ENCODE measurements at places on chromosomes 7 and 10.

DNA sequence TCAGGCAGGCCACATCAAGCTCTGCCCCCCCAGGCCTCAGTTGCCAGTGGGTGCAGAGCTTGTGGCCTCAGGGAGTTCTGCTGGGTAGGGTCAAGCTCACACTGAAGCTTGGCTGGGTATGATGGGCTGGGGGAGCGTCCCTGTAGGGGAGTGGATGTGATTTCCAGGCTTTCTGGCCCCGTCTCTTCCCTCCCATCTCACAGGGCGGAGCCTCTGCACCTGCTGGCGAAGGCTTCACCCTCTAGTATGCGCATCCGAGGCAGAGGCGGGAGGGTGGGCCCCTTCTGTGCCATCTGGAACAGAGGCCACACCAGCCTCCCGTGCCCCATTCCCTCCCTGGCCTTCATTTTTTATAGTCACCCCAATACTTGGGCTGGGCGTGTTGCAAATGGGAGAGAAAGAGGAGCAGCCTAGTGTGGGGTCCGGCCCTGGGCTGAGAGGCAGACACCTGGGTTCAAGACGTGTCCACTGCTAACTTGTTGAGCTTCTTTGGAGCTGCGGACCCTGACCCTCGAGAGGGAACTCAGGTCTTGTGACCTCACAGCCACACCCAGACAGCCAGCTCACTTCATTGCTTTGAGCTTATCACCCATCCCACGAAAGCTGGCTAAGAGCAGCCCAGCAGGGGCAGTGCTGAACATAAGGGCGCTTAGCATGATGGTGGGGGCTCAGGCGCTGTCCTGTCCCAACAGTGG is 2.3 kb downstream of the AQP1 start:
- DNase-seq = no peak

- DNase-seq = no peak
These were observed 1.1 kb upstream of the FEZF1 start for GRCh38 chr7:122305475-122306319.

DNA sequence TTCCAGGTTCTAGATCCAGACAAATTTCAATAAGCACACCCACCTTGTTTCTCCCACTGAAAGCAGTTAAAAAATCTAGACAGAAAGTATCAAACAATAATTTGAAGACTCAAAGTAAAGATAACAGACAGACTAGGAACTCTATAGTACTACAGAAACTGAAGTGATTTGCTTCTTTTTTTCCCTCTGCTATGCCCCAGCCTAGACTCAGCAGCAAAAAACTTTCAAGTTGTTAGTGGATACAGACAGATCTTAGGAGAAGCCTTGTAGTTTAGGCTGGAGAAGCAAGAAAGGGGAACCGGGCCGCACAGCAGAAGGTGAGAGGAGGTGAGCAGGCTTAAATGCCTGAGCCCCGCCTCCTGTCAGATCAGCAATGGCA is 65.1 kb downstream of the IGF2BP3 start:
- DNase-seq = no peak

GRCh38 chr10:971150-971542 is 17.1 kb upstream of the GTPBP4 start:
- DNase-seq = no peak

DNA sequence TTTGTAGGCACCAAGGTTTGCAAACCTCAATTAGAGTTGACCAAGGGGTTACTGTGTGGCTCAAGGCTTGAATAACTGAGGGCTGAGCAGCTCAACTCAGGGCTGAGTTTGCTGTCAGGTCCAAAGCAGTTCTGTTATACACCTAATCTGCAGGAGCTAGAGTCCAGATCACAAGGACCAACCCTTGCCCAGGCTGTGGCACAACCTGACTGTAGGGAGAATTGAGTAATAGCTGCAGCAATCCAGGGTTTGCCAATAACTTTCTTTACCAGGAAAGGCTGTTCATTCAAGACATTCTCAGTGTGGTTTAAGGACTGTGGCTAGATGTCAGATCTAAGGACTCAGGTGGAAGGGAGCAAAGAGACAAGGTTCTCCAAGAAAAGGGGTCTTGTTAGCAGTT is 115.6 kb upstream of the IMMP2L start:
- no peak for DNase-seq

- DNase-seq = no peak
These were observed 2.8 kb downstream of the TRIL start for GRCh38 chr7:28955356-28955717.

DNA sequence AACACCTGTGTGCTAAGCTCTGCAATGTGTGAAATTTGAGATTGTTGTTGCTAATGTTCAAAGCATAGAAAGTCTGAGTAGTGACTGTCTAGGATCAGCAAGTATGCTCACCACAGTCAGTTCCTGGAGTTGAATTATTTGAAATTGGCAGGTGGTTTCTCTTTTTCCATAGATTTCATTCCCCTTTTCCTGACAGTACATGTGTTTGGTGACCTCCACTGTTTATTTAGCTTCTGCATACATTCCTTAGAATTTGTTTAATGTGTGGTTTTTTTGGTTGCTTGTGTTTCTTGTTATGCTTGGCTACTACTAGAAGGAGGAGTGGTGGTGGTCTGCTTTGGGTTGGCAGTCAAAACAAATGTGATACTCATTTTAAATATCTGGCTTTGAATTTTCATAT is 52.3 kb downstream of the FOXP2 start:
- DNase-seq = no peak

DNA sequence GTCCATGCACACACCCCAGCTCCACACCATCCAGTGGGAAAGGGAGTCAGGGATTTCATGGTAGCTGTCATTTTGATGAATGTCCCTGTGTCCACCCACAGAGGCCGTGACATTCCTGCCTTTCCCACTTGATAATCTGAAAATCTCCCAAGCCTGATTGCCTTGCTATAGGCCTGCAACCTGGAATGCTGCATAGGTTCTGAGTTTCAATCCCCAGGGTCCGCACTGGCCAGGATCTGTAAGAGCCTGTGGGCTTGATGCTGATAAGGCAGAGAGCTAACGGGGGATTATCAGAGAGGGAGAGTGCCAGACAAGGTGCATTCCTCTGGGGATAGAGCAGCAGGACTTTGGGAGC is 57.5 kb downstream of the RBM20 start:
- no peak for DNase-seq

DNA sequence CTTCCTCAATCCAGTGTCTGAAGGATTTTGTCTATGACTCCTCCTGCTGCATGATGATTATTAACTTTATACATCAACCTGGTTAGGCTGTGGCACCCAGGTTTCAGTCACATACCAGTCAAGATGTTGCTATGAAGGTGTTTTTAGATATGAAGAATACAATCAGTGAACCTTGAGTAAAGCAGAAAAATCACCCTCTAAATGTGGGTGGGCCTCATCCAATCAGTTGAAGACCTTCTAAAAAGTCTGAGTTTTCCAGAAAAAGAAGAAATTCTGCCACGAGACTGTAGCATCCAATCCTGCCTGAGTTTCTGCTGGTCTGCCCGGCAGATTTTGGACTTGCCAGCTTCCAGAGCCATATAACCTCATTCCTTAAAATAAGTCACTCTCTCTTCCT is 126.1 kb upstream of the FRMD4A start:
- no peak for DNase-seq

DNA sequence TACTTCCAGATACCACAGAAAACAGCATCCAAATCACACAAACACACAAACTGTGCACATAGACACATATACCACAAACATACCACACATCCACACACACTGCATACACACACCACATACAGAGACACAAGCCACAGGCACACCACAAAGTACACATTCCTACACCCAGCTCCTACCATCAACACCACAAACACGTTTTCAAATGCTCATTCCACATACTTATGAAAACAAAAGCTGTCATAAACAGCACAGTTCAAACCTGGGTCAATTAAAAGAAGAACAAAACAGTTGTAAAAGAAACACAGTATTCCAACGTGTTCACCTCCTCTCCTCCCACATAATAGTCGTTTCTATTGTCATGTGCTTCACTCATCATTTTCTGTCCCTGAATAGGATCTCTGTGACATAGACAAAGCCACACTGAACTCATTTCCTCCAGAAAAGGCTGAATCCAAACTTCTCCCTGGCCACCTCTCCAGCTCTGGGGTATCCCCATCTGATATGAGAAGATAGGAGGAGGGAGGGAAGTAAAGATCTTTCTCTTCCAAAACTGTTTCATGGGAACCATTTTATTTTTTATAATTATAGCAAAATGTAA is 89.2 kb downstream of the CXCL12 start:
- no peak for DNase-seq

- peak; percentile 2 for DNase-seq
These were observed 54.9 kb downstream of the KCNMA1 start for GRCh38 chr10:77582710-77583115.

DNA sequence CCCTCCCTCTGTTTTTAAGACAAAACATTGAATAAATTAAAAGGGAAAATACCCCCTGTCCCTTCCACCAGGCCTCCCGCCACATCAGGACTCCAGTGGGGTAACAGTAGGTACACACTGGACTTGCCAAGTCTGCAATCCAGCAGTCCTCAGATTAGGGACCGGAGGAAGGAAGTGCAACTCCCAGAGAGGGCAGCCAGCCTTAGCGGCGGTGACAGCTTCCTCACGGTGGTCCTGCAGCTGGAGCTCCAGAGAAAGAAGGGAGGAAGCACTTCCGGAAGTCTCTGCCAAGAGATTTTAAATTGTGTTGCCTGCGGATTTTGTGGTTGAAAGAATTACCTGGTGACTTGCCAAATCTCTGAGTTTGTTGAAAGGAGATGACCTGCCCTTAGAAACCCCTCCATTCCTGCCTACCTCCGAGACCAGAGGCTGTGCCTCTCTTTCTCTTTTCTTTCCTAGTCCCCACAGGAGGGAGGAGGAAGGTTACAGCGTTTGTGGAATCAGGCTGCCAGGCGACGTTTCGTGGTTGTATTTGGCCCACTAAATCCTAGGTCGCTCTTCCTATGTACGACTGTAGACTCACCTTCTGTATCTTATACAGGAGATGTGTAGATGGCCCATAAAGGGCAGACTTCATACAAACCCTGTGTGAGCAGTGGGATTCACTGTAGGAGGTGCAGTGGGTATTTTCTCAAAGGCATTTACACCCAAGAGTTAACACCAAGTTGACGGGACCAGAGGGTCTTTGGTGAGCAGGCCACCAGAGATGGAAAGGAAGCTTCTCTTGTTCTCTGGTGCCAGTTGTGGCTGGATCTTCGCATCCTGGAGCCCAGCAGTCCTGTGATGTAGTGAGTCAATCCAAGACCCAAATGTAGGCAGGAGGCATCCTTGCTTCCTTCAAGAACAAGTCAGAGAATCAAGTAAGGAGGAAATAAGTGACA is 77.9 kb downstream of the INSIG1 start:
- no peak for DNase-seq

GRCh38 chr10:112792487-112793201 is 157.4 kb upstream of the TCF7L2 start:
- no peak for DNase-seq

DNA sequence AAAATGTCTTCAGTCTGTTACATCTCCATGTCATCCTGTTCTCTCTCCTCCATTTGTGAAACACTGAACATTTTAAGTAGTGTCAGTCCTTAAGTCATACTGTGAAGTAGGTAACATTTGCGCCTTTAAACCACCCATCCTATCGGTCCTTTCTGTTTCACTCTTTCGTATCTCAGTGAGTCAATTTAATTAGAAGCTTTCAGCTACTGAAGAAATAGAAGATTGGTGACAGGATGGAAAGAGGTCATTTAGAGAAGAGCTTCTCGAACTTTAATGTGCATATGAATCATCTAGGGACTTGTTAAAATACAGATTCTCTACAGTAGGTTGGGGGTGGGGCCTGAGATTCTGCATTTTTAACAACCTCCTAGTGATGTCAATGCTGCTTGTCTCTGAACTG is 113.4 kb downstream of the SRI start:
- DNase-seq = no peak

- no peak for DNase-seq
These were observed 148.0 kb upstream of the NRP1 start for GRCh38 chr10:33482486-33482885.

DNA sequence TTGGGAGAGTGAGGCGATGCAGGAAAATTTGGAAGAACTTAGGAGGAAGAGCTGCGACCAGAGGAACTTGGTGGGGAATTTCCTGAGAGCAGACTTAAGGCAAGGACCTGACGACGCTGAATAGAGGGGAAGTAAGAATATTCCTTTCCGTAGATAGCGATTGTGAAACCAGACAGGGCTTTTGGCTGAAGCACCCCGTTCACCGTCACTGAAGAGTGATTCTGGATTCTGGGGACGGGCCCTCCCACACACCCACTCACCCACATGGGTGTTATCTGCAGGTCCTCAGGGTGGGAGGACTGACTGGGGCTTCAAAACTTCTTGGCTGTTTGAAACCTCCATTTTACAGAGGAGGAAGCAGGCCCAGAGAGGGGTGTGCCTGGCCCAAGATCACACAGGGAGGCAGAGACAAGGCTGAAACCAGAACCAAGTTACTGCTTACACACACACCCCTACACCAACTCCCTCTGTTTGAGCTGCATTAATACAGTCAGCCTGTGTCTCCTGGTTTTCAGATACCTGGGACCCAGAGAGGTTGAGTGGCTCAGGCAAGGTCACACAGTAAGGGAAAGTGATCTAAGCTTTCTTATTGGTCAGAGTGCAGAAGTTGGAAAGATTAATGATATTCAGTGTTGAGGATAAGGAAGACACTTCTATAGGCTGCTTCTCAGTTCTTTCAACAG is 37.2 kb upstream of the CDH23 start:
- DNase-seq = no peak

GRCh38 chr10:114565066-114565465 is 93.0 kb downstream of the ABLIM1 start:
- no peak for DNase-seq

DNA sequence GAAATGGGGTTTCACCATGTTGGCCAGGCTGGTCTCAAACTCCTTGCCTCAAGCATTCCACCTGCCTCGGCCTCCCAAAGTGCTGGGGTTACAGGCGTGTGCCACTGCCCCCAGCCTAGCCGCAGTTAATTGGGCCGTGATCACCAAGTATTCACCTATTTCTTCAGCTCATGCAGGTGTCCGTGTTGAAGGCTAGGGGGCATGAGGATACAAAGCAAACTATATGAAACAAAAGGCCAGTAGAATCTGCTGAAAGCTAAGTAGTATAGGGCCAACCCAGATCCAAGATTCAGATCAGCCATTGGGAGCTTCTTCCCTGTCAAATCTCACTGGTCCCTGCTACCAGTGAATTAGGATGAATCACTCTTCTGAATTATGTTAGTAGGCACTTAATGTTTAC is 73.4 kb downstream of the LRRC4 start:
- no peak for DNase-seq

DNA sequence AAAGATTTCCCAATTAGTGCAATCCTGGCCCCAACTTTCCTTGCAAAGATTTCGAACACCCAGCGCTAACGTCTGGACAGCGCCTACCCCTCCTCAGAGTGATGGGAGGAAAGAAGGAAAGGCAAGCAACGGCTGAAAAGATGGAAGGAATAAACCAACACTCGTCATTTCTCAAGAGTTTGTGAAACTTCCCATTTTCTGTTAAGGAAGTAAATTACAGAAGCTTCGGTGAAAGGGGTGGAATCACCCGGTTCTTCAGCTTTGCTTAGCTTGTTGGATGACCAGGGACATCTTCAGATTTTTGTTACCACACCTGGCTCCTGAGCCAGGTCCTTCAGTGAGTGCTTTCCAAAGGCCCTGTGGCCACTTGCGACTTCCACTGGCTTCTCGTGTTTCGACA is 313.1 kb downstream of the SKIDA1 start:
- DNase-seq = no peak
